Stimulated activated CD4-positive, alpha-beta T cell treated with anti-CD3 and anti-CD28 coated beads, TNF-alpha, amount 100 ng/mL, for 1 hour (primary cell): ENCODE measurements at places on chromosomes 5 and 9.

- DNase-seq = no peak
Observed at GRCh38 chr9:124602204-124602603, 95.0 kb upstream of the NR5A1 start.

GRCh38 chr5:146956217-146956616 lies 77.7 kb upstream of the PPP2R2B start:
- no peak for DNase-seq

DNA sequence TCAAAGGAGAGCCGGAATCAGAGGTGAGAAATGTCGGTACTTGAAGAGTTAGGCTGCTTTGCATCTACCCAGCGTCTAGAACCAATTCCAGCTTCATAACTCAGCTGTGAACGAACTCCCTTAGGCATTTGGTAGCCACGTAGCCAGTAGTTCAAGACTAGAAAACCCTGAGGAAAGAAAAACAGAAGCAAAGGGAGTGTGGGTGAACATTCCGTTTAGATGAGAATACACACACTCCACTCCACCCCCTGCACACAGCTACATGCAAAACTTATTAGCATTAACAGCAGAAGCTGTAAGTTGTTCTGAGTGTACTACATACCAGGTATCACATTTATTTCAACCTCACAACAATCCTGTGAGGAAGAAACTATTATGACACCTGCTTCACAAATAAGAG lies 78.3 kb downstream of the SMIM23 start:
- DNase-seq = no peak

DNA sequence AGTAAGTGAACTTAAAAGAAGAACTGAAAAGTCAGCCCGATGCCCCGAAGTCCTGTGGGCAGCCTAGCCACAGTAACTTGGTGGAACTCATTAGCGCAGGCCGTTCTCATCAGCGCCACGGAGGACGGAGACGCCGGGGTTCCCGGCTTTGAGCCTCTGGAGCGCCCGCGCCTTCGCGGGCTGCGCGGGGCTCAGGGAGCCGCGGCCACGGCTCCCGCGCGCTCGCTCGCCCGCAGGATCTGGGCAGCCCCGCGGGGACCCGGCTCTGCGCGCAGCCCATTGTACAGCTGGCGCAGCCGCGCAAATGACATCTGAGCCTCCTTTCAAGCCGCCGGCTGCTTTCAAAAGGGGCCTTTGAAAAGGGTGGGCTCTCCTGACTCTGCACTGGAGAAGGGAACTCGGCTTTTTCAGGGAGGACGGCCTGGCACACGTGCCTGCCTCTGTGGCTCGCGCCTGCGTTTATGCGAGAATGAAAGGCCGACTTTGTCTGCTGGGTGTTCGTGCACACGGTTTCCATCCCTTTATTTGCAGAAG lies 40.7 kb downstream of the TLR4 start:
- DNase-seq = no peak

DNA sequence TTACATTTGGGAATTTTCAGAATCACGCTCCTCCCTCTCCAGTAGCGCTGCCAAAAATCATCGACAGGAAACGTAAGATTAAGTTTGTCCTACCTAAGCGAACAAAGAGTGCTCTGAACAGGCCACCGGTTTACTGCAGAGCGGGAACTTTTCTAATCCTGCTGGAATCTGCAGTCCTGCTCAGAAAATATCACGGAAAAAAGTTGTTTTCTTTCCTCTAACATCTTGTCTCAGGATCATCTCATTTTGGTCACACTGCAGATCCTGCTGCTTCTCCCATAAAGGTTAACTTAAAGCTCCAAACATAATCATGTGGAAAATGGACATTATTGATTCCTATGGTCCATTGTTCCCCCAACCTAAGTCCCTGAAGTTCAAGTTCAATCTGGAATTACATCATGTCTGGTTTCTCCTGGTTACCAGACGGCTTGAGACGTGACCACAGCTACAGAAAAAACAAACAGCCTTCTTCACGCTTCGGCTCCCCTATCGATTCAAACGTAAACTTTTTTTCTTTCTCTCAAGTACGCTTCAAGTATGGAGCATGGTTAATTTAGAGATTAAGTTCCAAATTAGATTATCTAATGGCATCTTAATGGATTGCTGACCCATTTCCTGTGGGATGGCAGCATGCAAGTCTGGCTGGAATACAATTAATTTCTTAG lies 217.6 kb downstream of the NFIB start:
- no peak for DNase-seq

DNA sequence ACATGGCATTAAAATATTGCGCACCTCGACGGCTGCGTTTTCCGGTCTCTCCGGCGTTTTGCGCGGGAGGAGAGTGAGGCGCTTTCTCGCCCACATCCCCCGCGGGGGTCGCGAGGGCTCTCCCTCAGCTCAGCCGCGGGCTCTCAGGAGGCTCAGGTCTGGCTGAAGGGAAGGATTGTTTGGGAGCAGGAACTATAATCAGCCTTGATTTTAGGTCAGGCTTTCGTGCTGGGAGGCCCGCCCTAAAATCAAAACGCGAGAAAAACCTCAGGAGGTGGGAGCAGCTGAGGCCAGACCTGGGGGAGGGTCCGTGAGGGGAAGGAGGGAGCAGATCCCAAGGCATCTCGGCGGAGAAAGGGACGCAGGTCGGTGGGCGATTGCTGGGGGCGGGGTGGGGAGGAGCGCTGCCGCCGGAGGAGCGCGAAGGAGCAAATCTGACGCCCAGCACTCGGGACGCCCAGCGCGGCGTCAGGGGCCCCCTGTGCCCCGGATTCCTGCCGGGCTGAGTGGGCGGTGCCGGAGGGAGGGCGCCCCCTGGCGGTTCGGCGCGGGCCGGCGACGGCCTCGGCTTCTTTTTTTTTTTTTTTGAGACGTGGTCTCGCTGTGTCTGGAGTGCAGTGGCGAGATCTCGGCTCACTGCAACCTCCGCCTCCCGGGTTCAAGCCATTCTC lies 18.7 kb upstream of the RNF130 start:
- DNase-seq = peak; percentile 27

GRCh38 chr9:97320080-97320642 lies 12.7 kb downstream of the CCDC180 start:
- no peak for DNase-seq

- DNase-seq = no peak
Observed at GRCh38 chr5:109914906-109915305, 225.2 kb downstream of the MAN2A1 start.

DNA sequence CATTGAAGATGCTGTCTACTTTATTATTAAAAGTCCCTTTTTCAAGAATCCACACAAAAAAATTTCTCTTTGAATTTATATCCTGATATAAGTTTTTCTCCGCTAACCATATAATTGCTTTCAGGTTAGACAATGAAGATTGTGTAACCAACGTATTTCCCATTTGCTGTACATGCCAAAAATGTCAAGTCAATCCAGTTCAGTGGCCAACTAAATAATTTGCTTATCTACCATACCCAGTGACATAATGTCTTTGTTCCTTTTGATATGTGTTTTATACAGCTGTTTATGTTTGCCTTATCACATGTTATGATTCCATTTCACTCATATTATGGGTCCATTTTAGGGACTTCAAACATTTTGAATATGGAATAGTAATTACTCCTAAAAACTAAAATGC lies 349.9 kb downstream of the EFNA5 start:
- no peak for DNase-seq

DNA sequence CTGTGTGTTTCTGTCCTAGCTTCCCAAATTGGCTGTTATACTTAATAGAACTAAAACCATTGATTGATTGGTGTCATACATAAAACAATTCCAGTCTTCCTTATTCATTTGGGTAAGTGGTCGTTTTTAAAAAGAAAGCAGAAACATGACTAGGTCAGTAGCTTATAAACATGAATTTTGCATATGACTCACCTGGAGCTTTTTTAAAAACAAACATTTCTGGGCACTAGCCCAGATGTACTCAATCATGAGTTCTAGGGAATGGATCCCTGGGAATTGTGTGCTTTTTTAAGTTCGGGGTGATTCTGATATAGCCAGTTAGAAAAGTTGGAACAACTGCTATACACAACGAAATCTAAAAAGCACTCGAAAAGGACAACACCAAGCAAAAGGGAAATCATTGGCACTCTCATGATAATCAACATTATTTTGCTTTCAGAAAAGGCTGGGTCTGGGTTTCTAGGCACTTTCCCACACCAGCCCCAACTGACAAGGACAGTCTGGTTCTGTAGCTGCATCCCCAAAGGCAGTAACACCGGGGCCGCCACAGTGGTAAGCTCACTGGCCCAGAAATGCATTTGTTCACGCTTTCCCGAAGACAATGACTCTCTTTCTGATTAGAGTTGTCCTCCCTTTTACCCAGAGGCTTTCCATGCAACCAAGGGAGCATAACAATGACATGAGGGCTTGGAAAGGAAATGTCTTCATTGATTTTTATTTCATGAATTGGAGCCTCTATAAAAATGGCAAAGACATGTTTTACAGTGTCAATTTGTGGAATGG lies 664.9 kb upstream of the WWC1 start:
- no peak for DNase-seq

DNA sequence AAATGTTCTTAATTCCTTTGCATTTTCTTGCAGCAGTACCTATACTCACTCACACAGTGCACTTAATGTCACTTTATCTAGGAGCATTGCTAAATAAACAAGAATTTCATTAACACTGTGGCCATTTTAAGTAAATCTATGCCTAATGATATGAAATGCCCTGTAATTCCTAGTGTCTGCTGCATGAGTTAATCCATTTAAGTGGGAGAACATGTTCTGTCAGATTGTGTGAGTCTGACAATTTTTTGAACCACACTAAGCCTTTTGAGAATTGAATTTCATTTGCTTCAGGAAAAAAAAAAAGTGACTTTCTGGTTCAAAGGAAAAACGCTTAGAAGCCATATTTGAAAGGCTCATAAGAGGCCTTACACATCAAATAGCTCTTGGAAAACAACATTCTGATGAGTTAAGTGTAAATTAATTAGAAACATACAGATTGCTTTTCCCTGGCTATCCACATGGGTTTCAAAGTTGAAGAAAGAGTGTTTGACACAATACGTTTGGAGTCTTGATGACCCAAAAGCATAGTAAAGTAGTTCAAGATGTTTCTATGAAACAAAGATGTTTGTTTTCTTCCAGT lies 446.7 kb upstream of the GRAMD2B start:
- DNase-seq = no peak

- no peak for DNase-seq
Observed at GRCh38 chr9:88976890-88977257, 14.4 kb upstream of the S1PR3 start.

DNA sequence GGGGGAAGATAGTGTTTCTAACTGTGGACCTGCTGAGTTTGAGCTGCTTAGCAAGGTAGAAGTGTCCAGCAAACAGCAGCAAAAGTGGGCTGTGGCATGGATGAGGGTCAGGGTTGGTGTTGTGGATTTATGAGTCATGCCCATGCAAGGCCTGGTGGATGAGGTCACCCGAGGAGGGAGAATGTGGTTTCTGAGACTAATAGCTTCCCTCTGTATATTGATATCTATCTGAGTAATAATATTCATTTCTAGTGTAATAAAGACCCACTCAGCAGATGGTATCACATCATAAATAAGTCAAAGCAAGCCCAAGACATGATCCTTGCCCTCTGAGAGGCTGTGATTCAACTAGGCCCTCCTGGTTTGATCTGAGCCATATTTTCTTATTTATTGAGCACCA lies 597.8 kb upstream of the CLINT1 start:
- no peak for DNase-seq

DNA sequence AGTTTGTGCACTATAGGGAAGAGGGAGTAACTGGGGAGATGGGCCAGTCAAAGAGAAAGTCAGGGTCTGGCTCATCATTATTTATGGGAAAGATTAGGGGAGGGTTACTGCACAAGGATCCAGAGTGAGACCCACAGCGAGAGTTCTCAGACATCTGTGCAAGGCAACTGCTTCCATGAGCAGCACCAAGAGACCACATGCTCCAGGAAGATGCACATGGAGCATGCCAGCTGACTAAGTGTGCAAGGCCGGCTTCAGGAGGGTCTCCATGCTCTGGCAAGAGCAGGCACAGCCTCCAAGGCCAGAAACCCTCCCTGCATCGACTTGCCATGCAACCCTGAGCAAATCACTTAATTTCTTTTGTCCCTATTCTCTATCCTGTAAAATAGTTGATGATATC lies 616.9 kb downstream of the CSNK1G3 start:
- no peak for DNase-seq

DNA sequence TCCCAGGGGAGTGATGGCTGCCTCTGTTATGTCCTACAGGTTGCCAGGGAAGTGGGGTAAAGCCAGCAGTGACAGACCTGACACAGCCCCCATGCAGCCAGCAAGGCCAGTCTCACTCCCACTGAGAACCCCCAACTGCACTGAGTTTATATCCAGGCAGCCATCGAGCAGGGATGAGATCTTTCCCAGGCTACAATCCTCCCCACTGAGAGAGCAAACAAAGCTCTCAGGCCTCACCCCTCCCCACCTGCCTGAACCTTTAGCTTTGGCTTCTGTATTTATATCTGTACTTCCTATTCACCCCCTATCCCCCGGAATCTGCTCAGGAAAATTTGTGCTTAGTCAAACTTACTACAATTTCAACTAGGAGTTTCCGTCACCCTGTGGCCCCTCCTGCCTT lies 284.1 kb downstream of the FAM170A start:
- no peak for DNase-seq

- DNase-seq = no peak
Observed at GRCh38 chr5:107388141-107388861, 282.4 kb downstream of the EFNA5 start.

- no peak for DNase-seq
Observed at GRCh38 chr9:69147041-69147834, 26.8 kb upstream of the TJP2 start.

GRCh38 chr5:98651715-98652114 lies 121.7 kb upstream of the RGMB start:
- DNase-seq = no peak

DNA sequence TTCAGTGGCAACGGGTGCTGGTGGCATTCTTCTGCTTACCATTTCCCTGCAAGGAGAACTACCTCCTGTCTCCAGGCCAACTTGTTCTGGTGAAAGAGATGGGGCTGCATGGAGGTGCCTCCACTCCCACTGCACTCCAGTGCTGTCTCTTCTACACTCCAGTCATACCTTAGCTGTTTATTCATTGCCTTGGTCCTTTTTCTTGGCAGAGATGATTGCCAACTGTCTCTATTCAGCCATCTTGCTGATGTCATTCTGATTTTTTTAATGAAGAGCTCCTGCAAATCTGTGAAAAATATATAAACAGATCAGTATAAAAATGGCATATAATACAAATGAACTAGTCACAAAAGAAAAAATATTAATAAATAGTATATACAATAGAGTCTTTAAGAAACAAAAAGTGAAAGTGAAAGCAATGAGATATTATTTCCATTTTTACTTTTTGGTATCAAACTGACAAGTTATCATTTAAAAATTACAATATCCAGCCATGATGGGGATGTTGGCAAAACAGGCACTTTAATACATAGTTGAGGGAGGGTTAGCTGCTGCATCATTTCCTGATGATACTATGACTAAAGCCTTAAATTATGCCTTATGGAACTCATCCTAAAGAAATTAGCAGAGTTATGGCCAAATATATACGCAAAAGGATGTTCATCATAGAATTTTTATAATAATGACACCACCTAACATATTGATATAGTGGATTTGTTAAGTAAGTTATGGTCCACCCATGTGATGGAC lies 109.4 kb downstream of the CARTPT start:
- no peak for DNase-seq
